ENCODE measurements at places on chromosomes 16 and 17.

- DNase-seq: no peak
These were observed 9.8 kb downstream of the CHST6 start for GRCh38 chr16:75485230-75486013.

- no peak for DNase-seq
These were observed 16.3 kb downstream of the FOXJ1 start for GRCh38 chr17:76124582-76125390.

GRCh38 chr17:56982312-56982711 lies 4.4 kb downstream of the SCPEP1 start:
- no peak for DNase-seq

DNA sequence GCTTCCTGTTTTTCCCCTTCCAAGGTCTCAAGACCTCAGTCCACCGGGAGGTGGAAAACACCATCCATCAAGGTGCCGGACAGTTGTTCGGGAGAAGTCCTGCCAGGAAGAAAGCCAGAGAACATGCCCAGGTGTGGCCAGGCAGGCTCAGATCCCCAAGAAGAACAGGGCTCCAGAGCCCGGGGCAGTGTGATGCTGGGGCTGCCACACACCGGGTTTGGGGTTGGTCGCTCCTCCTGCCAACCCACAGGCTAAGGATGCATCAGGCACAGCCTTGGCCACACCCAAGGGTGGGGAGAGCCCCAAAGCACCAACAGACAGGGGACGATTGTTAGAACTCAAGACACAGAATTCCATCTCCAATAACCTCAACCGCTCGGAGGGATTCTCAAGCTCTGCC lies 19.7 kb downstream of the ZFHX3 start:
- DNase-seq: no peak

- DNase-seq: no peak
These were observed 8.1 kb upstream of the ATP2A3 start for GRCh38 chr17:3972281-3972731.

DNA sequence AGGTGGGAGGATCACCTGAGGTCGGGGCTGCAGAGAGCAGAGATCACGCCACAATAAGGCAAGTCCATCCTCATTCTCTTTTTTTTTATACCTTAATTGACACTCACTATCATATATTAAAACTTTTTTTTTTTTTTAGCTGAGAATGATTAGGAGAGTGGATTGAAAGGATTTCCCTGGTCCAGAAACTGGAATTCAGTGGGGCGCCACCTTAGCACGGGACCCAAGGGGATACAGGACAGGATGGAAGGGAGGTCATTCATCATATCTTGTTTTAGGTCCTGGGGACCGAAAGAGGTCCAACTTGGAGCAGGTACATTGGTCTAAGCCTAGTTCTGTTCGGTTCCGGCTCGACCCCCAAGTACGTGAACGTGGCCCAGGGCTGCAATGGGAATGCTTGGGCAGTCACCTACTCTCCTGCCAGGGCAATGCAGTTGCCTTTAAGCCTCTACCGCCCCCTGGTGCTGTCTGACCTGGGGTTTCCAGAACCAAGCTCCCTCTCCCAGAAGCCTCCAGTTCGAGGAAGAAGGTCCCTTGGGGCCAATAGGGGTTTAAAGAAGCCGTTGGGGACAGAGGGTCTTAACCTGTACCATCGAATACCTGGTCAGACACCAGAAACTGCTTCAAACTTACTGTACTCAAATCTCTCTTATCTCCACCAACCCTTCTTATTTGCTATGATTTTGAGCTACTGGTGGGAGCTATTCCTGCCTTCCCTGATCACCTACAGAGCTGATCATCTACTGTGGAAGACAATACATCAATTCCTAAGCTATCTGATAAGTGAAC lies 19.9 kb upstream of the GPATCH8 start:
- DNase-seq: no peak
